ENCODE measurements at places on chromosomes 7 and 10.

DNA sequence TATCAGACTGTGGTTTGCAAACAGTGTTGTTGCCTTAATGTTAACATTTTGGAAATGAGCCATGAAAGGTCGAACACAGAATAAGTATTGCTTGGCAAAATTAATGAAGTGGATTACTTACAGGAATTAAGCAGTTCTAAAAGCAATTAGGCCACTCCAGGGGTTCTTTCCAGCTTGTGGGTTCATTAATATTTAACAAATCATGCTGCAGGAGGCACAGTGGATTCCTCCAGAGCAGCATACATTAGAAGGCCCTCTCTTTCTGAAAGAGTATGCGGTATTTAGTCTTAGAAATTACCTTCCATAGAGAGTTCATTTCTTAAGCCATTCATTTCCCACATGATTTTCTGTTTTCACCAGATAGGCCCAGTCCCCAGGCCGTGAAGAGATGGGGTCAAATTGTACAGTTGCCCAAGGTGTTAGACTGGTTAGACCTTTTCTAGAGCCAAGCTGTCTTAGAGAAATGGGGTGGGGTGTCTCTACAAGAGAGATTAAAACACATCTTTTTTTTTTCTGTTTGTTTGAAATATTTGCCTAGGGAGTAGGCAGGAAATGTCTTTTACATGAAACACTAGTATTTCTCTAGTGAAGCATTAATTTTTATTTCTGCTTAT is 40.0 kb upstream of the AGR3 start:
- DNase-seq: no peak

DNA sequence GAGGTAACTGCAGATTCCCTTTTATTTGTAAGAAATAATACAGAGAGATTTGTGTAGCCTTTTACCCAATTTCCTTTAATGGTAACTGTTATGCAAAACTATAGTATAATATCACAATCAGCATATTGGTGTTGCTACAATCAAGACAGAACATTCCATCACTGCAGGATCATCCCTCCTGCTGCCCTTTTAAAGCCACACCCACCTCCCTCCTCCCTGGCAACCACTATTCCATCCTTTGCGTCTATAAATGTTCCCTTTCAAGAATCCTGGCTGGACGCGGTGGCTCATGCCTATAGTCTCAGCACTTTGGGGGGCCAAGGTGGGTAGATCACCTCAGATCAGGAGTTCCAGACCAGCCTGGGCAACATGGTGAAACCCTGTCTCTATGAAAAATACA is 13.2 kb downstream of the ACBD7 start:
- no peak for DNase-seq

DNA sequence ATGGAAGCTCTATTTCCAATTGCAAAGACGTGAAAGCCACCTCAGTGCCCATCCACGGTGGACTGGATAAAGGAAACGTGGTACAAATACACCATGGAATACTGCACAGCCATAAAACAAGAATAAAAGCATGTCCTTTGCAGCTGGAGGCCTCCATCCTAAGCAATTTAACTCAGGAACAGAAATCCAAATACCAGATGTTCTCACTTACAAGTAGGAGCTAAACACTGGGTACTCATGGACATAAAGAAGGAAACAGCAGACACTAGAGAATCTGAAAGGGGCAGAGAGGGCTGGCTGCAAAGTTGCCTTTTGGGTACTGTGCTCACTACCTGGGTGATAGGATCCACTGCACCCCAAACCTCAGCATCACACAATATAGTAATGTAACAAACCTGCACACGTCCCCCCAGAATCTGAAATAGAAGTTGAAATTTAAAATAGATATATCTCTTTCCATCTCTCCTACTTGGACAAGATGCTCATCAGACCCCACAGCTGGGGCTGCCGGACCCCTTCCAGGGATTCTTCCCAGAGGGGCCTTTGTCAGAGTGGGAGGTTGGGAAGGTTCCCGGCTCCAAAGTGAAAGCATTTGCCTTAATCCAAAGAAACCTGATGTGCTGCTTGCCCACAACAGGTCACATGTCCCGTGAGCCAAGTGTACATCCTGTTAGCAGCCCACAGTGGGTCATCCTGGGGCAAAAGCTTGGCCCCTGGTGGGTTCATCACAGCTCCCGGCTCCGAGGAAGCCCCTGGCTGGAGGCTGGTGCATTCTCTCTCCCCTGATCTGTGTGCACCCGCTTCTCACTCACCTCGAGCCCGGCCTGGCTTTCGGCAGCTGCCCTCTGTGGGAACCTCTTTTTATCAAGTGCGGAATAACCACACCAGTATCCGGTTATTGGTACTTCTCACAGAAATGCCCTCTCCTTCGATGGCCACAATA is 172.3 kb upstream of the PPP2R2D start:
- DNase-seq: no peak

- no peak for DNase-seq
Observed at GRCh38 chr10:123391275-123392028, 237.2 kb downstream of the BUB3 start.

- no peak for DNase-seq
Observed at GRCh38 chr10:24790073-24790472, 66.4 kb upstream of the ARHGAP21 start.

GRCh38 chr10:12638781-12639180 is 289.4 kb downstream of the CAMK1D start:
- no peak for DNase-seq

DNA sequence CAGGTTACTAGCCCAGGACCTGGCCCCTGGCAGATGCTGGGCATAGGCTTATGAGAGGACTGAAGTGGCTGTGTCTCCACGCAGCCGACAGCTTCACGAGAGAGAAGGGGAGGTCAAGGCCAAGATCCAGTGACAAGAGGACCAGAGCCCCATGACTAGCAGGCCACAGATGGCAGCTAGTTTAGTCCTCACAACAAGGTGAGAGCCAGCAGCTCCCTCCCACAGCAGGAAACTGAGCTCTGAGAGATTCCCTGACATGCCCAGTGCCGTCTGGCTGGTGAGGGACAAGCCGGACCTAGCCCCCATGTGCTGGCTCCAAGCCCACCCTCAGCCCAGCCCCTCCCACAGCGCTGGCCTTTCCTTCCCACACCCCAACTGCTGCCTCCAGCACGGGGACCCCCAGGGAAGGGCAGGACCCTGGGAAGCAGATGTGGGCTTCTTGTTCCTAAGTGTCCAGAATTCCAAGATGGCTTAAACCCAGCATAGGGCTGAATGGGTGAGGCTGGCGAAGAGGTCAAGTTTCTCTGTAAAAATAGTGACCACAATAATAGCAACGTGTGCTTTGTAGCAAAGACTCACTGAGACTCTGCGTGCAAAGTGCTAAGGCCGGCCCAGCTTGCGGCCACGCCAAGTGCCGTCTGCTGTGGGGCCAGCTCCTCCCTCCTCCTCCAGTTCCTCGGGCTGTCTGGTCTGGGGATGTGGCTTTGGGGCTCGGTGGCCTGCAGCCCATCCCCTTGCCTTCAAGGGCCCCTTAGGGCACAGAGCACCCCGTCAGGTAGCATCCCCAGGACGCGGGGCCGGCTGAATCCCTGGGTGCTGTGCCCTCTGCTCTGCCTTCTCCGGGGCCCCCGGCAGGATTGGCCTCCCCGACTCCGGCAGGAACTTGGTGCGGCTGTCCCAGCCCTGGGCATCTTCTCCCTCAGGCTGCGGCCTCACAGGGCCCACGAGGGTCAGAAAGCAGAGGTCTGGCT is 7.8 kb upstream of the FAM20C start:
- no peak for DNase-seq

- DNase-seq: peak; percentile 66
Observed at GRCh38 chr10:29734962-29735627, 100.3 kb upstream of the SVIL start.

- peak; percentile 80 for DNase-seq
Observed at GRCh38 chr7:98878365-98879197, at the start of gene TRRAP. TSS of gene TRRAP (plus strand) at chr7:98878532. CDS start at chr7:98881151, 2,619 bp downstream.

- DNase-seq: no peak
Observed at GRCh38 chr7:44272456-44272855, 52.9 kb downstream of the CAMK2B start.

- DNase-seq: no peak
Observed at GRCh38 chr10:36638462-36639155, 486.8 kb upstream of the ANKRD30A start.

DNA sequence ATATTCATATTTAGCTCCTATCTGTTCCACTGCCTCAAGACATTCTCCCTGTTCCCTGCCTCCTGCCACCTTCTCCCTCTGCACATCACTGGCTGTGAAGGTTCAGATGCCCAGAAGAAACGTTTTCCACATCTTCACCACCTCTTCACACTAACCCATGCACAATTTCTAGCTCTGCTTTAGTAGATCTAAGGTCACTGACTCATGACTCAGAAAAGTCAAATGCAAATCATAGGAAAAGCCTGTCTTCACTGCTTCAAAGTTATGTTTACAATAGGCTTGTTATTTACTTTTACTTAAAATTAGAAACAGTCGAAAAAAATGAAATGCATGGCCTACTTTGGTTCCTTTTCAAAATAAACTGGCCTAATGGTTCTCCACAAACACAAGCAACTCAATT is 2.5 kb downstream of the SCRN1 start:
- DNase-seq: no peak

- no peak for DNase-seq
Observed at GRCh38 chr7:40499718-40500117, 364.9 kb downstream of the SUGCT start.

DNA sequence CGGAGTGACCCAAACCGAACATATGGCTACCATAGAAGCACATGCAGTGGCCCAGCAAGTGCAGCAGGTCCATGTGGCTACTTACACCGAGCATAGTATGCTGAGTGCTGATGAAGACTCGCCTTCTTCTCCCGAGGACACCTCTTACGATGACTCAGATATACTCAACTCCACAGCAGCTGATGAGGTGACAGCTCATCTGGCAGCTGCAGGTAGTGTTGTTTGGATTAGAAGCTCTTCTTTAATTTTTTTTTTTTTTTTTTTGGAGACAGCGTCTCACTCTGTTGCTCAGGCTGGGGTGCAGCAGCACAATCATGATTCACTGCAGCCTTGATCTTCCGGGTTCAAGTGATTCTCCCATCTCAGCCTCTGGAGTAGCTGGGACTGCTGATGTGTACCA is 45.8 kb downstream of the NRF1 start:
- DNase-seq: no peak

DNA sequence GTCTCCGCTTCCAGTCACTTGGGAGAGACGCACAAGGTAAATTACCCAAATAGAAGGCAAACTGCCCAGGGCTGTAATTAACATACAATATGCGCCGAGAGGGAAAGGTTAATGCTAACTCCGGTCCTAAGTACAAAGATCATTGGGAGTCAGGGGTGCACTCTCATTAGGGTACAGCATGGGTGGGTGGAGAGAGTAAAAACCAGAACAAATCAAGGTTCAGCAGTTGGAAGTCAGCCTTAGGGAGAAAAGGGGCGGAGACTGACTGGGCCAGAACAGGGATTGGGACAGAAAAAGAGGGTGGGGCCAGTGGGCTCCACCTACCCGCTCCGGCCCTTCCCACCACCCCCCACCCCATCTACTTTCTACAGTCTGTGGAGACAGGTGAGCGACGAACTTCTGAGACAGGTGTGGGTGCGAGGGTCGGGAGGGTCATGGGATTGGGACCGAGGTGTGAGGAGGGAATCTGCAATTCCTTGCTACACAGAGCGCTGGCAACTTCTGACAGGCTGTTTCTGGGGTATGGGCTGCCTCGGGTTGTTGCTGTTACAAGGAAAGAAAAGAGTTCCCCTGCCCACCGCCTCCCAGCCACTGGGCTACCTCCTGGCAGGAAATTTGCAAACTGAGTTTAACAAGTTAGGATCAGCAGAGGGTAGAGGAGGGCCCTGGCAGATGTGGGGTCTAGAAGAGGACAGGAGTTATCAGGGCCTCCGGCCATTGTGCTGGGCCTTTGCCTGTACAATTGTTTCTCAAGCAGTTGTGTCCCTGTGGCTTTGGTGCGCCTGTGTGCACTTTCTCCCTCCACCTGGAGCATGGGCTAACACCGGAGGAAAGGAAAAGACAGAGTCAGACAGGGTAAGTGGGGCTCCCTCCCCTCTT is at the start of gene TMEM139:
Gene TMEM139 (plus strand): TSS at position 368 of the 879 bp plus-strand sequence. CDS start 1,000 bp downstream, outside the sequence.
- DNase-seq: no peak

GRCh38 chr7:5541087-5541992 is 117.7 kb upstream of the TNRC18 start:
- no peak for DNase-seq

GRCh38 chr7:8208816-8209215 is 53.2 kb downstream of the ICA1 start:
- no peak for DNase-seq

DNA sequence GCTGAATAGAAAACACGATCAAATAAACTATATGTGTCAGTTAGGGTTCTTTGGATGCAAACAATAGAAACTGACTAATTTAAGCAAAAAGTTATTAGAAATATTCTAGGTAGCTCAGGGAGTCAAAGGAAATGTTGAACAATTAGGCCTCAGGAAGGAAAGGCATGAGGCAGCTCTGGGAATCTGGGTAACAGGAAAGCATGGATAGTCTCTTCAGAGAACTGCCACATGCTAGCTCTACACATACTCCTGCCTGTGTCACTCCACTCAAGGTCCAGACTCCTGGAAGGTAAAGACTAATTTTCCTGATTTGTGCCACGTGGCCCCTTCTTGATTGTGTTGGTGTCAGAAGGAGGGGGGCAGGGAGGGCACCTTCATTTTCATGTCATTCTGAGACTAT is 23.8 kb upstream of the PTTG1IP2 start:
- no peak for DNase-seq

- no peak for DNase-seq
Observed at GRCh38 chr10:131703941-131704340, 196.9 kb upstream of the PPP2R2D start.

DNA sequence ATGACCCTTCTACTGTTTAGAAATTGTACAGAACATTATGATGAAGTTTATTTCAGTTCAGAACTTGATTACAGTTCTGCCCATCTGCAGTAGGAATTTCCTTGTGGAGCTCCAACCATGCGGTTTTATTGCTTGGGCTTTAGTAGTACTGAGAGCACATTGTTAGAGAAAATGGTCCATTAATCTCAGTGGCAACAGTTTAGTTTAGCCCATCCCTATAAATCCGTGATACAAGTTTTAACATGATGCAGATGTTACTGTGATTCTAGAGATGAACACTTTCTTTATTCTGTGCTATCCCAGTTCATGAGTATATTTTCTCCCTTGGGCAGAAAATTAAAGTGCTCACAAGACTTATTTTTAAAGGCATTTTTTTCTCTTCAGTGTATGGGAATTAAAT is 84.8 kb upstream of the FZD8 start:
- no peak for DNase-seq

DNA sequence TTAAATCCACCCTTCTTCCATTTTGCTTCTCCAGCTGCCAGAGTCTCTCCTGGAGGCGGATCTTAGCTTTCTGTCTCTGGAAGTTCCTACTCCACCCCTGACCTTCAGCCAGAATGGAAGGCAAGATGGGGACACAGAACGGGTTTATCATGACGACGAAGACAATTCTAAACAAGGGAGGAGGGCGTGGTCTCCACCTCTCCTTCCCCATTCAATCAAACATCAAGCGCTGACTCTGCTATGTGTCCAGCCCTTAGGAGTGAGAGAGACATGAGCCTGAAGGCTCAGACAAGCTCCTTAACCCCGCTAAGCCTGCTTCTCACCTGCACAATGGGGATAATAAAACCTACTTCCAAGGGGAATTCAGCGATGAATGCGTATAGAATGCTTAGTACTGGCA is 3.1 kb downstream of the CYP17A1 start:
- DNase-seq: no peak
